ENCODE measurements at places on chromosomes 12 and 14. TPM values are rescaled to one million over a fixed set of nuclear protein-coding genes. Genes with fewer than 3 reads are reported as not detected.

DNA sequence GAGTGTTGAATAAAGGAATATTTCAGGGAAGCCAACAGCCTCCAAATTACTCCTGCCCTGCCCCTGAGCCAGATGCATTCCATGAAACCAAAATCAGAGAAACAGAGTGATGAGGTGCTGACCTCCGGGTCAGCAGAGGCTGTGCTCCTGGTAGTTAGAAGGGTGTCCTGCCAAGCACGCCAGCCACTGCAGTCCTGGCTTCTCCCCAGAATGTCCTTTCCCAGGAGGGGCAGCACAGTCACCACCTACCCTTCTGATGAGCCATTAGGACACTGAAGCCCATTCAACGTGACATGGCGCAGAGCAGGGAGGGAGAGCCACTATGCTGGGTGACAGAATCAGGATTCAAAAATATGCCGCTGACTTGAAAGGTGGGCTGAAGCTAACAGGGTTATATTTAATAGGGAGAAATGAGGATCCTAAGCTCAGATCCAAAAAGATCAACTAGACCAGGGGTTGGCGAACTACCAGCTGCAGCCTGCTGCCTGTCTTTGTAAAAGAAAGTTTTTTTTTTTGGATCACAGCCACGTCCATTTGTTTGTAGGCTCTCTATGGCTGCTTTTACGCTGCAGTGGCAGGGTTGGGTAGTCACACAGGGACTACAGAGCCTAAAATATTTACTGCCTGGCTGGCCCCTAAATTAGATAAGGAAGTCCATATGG lies 34.5 kb upstream of the PLEK2 start:
- no peak for DNase-seq

GRCh38 chr12:64560396-64561301 lies 49.6 kb upstream of the RASSF3 start:
- DNase-seq = no peak

DNA sequence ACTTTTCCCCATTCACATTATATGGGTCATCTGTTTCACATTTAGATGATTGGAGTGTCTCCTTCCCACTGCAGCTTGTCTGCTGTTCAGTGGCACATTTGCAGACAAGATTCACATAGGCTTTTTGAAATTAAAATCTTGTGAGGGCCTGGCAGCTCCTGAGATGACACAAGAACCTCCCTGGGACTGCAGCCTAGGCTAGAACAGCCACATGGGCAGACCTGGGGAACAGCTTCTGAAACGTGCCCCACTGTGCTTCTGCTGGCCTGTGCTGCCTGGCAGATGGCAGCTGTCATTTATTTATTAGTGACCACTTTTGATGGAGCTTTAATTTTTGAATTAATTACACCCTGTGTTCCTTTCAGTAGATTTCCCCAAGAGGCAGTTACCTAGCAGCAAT lies 137.4 kb downstream of the GRIP1 start:
- DNase-seq = no peak

RHEBL1 gene
- polyA plus RNA-seq = 1.8 TPM
